ENCODE measurements at places on chromosomes 11 and 22.

- DNase-seq = no peak
These were observed 224.0 kb upstream of the MPPED2 start for GRCh38 chr11:30810116-30810515.

- DNase-seq = no peak
These were observed 5.2 kb downstream of the DGAT2 start for GRCh38 chr11:75773595-75774353.

- DNase-seq = no peak
These were observed 77.7 kb upstream of the SC5D start for GRCh38 chr11:121214861-121215260.

DNA sequence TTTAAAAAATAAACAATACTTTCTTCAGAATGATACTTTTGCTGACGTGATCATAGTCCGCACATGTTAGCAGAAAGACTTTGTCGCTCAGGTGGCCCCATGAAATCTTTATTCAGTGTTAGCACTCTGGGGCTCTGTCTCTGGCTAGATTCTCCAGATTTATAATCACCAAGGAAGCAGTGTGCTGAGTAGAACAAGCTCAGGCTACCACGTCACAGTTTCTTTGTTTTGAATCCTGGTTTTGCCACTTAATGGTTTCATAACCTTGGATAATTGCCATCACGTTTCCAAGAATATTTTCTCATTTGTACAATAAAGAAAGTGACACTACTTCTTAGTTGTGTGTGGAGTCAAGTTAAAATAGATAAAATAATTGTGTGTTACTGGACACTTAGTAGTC is 3.9 kb upstream of the MUC15 start:
- no peak for DNase-seq

DNA sequence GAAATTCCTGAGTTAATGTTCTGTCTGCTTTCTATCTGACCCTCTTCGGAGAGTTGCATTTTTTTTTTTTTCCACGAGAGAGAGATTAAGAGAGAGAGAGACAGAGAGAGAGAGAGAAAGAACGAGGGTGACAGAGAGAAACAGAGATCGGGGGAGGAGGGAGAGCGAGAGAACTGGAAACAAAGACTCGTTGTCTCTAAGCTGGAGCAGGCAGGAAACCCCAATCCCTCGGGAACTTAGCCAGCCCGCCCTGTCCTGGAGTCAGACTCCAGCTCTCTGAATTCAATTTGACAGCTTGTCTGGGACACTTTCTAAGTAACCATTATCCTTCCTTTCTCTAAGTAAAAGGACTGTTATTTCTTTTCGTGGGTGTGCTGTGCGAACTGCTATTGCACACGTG is 76.9 kb downstream of the KCNJ1 start:
- no peak for DNase-seq

DNA sequence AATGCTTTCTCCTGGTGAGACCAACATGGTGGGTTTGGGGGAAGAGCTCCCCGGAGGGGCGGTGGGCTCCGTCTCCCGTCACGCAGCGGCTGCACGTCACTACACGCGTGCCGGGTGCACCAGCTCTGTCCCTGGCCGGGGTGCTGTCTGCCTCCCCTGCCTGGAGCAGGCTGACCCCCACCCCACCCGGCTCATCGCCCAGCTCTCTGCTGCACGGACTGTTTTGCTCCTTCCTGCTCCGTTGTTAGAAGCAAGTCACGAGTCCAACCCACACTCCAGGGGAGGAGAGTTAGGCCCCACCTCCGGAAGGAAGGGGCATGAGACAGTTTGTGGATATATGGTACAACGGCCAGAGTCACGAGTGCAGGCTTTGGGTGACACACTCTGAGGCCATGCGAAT is 364.9 kb downstream of the BRD1 start:
- no peak for DNase-seq

DNA sequence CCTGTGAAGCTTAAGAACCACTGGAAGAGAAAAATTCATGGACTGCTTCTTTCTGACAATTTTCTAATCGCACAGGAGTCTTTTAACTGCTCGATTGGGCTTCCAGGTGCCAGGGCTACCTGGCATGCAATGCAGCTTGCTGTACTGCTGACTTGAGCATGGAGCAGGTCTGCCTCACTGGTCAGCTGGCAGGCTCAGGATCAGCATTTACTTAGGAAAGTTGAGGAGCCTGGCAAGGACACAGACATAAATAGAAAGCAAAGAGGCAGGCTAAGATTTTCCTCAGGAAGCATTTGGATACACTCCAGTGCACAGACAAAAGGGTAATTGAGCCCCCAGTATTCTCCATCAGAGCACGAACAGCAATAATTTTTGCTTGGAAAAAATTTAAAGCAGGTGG is 163.5 kb downstream of the CSNK2A3 start:
- DNase-seq = no peak

DNA sequence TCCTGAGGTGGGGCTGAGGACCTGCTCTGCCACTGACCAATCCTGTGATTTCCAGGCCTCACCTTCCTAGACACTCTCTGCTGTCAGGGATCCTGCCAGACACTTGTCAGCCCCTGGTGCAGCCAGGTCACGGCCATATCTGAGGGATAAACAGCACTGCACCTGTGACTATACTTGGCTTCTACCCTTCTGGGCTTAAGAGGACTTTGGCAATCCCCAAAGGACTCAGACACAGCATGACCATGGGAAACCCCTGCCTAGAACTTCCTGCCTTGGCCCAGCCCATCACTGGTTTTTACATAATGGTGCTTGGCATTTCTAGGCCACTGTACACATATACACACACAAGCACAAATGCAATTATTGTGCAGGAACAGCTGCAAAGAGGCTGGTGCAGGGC is 11.6 kb upstream of the OLFML1 start:
- DNase-seq = no peak

- DNase-seq = no peak
These were observed 212.7 kb downstream of the LARGE1 start for GRCh38 chr22:33707581-33707980.

DNA sequence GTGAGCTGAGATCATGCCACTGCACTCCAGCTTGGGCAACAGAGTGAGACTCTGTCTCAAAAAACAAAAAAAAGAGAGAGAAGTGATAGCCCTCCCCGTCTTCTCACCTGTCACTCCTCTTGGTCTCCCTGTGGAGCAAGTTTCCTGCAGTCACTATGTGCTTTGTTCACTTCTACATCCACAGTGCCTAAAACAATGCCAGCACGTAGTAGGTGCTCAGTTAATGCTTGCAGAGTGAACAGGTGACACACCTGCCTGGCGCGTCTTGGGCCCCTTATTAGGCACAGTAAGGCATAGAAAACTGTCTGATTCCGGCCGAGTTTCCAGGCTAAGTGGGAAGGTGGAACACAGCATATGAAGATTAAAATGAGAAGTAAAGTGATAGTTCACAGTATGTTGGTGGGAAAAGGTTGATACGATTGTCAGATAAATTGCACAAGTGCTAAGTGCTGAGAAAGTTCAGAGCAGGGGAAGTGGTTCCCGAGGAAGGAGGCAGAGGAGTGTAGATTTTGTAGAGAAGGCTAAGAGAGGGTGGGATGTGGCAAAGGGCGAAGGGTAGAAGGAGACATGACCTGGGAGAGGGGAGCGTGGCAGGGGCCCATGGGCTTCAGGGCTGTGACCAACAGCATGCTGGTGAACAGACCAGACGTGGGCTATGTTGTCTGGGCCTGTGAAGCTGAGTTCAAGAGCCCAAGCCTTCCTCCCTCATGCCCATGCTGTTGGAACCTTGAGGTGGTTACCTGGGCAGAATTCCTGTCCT is 41.9 kb downstream of the BCR start:
- no peak for DNase-seq

- no peak for DNase-seq
These were observed 14.2 kb upstream of the CCDC89 start for GRCh38 chr11:85699957-85700741.

DNA sequence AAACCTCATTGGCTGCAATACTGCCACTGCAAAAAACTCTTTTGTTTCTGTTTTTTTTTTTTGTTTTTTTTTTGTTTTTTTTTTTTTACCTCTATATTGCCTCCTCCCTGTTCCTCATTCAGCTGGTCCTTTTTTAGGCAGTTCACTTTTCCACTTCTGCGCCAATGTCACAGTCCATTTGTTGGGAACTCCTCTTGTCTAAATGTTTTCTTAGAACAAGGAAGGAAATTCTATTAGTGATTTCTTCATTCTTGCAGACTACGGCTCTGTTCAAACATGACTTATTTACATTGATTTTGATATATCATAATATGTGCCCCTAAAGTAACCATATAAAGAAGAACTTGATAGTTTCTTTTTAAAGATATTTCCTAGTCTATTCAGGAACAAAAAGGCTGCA is 2.9 kb downstream of the FAM118B start:
- no peak for DNase-seq

DNA sequence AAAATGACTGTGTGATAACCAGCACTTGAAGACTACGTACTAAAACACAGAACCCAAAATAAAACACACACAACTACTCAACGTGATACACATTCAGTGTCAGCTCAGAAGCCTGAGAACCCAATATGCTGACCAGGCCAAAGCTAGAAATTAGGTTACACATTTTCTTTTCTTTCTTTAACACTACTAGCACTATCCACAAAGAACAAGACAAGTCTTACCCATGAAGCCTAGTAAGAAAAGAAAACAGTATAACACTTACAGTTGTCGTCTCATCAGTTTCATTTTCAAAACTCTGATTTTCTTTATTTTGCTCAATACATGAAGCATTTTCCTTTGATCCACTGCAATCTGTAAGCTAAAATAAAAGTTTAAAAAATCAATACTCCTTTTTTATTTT is 472.9 kb downstream of the DLG2 start:
- DNase-seq = no peak

DNA sequence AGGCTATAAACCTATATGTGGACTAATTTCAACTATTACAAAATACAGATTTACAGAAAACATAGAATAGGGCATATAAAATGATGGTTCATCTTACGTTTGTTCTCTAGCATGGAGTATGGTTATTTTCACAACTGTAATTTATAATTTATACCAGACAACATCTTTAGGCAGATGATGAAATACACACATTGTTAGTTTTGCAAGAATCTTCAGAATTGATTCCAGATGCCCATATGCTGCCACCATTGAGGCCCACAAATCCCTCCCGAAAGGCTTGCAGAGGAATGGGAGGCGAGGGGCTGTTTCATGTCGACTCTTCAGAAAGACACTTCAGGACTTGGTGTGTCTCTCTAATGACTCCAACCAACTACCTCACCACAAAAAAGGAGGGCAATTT is 6.2 kb downstream of the PTPN5 start:
- no peak for DNase-seq

- no peak for DNase-seq
These were observed 49.9 kb downstream of the ALX4 start for GRCh38 chr11:44260081-44260480.

- DNase-seq = no peak
These were observed 3.6 kb downstream of the MLC1 start for GRCh38 chr22:50081426-50082196.

- DNase-seq = no peak
These were observed 45.6 kb upstream of the PLET1 start for GRCh38 chr11:112306230-112306629.

GRCh38 chr11:27319072-27319471 is 43.9 kb downstream of the CCDC34 start:
- no peak for DNase-seq

DNA sequence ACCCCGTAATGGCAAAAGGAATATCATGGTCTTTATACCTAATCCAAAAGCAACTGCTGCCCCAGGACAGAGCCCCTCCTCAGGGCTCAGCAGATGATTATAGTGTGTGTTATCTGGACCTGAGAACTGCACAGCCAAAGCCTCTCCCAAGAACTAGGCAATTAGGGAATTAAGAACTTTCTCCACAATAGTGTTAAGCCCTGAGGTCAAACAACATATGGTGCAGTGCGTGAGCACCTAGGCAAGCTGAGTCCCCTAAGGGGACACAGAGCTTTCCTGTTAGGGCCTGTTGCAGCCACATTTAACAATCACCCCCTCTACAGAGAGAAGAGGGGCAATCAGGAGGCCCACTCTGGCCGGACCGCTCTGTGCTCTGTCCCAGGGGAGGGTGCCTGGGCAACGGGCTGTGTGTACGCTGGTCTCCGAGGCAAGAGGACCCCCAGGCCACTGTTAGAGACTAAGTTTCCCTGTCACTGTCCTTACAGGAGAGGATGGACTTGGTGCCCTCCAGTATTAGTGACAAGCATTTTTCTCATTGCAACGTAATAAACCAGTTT is 1.4 kb upstream of the KCNJ5 start:
- no peak for DNase-seq

DNA sequence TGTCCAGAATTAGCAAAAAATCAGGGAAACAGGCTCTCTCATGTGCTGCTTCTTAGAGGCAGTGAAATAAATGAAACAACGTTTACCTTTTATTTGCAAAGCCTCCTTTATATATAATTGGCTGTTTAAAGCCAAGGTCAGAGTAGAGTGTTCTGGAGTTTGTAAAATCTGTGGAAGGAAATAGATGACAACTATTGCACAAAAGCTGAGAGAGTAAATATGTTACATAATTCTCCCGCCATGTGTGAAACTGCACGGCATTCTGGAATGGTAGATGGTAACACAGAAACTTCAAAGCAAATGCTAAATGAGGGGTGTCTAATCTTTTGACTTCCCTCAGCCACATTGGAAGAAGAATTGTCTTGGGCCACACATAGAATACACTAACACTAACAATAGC is 51.5 kb upstream of the FGF3 start:
- no peak for DNase-seq

DNA sequence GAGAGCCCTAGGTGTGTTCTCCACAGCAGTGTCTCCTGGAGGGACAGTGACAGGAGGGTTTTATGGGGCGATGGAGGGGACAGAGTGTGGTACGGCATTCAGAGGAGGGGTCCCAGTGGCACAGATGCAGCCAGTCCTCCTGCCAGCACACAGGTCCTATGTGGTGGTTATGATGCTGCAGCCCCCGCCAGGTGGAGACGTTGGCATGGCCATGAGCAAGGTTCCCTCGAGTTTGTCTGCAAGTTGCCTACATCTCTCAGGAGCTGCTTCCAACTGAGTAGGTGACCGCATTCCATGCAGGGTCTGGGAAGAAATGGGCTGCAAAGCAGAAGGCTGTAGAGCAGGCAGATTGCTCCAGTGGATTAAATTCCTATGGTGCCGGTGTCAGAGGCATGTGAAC is 646.0 kb downstream of the TBC1D22A start:
- DNase-seq = no peak

GRCh38 chr11:18495703-18496102 is 31.0 kb downstream of the TSG101 start:
- no peak for DNase-seq

DNA sequence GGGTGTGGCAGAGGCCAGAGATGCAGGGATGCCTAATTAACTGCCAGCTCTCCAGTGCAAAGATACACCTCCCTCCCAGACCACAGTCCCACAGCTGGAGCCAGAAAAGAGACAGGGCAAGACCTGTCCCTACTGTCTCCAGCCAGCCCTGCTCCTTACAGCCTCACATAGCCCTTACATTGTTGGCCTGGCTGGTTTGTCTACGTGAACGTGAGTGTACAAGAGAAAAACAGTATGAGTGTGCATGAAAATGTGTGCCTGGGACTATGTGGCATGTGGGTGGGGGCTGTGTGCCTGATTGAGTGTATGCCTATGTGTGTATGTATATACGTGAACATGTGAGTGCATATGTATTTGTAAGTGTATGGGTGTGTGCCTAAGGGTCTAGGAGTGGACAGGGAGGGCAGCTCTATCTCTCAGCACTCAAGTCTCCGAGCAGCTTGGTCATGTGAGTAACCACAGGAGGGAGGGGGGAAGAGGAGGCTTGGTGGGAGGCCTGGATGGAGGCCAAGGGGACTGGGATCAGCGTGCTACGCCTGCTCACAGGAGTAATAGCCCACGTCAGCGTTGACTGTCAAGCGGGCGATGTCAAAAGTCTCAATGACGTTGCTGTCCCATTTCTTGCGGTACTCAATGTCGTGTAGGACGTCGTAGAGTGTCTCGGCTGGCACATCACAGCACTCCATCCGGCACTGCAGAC is 6.6 kb upstream of the ARAP1 start:
- DNase-seq = no peak

All from T-helper 9 cell (primary cell).